Fibroblast of pulmonary artery (primary cell): ENCODE measurements at places on chromosomes 16 and 17.
A peak's percentile ranks its signal among the peaks of the same experiment; 100 is the strongest.

DNA sequence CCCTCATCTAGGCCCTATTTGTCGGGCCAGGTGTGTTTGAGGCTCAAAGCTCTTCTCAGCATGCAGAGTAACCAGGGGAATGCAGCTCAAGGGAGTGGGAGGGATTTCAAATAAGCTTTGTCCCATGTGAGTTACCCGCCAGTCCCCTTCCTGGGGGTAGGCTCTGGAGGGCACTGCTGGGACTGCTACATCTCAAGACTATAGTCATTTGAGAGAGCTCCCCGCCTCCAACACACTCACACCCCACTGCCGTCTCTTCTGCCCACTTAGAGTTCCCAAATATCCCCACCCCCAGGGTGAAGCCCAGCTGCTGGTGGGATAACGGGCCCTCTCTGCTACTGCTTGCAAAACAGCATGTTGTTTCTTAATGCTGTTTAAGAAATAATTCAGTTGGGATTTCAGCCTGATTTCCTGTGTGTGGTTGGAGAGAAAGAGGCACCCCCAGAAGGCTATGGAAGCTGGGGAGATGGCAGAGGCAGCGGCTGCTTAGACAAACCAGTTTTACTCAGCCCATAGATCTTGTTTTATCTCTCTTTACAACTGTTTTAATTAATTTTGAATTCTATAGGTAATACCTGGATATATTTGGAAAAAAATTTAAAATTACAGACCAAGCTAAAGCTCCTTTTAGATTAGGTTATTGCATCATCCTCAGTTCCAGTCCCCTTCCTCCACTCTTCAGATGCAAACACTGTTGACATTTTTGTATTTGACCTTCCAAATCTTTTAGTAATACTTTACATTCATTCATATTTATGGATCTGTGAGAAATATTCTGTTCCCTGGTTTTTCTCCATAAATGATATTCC, 4.1 kb upstream of the MPO start:
- no peak for DNase-seq

- no peak for DNase-seq
Observed at GRCh38 chr17:61384692-61385576, 14.7 kb upstream of the TBX2 start.

GRCh38 chr17:80970044-80970761, 21.4 kb upstream of the CHMP6 start:
- peak; percentile 33 for DNase-seq

DNA sequence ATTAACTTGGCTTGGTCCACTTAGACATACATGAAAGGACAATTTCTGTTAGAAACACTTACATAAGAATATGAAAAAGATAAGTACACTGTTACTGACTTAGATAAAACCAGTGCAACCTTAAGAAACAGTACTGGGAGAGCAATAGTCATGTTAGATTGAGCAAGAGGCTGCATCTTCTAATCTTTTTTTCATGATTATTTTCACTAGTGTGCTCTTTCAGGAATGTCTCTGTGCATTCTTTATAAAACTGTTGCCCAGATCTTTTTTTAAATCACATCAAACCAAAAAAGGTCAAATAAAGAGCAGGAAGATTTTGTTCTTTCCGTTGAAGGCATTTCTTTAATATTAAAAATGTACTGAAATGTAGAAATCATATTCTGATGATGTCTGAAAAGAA, 100.7 kb upstream of the AXIN2 start:
- peak; percentile 77 for DNase-seq

GRCh38 chr17:77211681-77212080, 70.9 kb downstream of the SEC14L1 start:
- no peak for DNase-seq

DNA sequence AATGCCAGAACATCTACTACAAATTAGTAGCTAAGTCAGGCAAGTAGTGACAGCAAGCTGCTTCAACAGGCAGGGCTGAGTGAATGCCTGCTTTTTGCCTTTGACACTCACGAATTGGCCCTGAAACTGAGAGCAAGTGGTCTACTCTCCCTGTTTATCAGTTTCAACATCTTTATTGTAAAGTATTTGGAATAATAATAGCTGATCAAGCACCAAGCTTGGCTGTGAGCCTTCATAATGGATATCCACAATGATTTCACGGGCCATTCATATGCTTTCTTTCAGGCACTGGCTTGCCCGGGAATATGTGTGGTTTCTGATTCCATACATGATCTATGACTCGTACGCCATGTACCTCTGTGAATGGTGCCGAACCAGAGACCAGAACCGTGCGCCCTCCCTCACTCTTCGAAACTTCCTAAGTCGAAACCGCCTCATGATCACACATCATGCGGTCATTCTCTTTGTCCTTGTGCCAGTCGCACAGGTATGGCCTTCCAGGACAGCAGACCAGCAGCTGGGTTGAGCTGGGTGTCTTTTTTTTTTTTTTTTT, 5.2 kb downstream of the TLCD3A start:
- DNase-seq: no peak

- DNase-seq: no peak
Observed at GRCh38 chr17:60905709-60906108, 228.1 kb downstream of the BCAS3 start.

DNA sequence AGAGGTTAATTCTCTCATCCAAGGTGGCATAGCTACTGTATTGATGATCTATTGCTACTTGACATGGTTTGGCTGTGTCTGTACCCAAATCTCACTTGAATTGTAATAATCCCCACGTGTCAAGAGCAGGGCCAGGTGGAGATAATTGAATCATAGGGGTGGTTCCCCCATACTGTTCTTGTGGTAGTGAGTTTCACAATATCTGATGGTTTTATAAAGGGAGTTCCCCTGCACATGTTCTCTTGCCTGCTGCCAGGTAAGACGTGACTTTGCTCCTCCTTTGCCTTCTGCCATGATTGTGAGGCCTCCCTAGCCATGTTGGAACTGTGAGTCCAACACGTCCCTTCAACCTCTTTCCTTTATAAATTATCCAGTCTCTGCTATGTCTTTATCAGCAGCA, 22.9 kb upstream of the CPPED1 start:
- no peak for DNase-seq

- no peak for DNase-seq
Observed at GRCh38 chr17:75340631-75341030, 51.4 kb upstream of the SLC25A19 start.

DNA sequence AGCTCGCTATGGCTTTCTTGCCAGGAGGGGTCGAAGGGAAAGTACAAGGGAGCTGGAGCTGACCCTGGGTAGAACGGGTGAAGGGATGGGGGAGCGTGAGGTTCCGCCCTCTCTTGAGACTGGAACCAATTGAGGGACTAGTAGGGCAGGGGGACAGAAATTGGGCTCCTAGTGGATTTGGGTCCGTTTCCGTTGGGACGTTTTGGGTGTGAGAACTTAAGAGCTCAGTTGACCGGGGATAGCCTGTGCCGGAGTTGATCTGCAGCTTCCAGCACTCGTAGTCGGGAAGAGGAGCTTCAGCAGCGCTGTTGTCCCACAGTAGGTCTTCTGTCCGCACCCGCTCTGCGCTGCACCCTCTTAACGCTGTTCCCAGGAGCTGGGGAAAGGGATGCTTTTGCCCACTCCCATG, 481 bp downstream of the CNTROB start:
- peak; percentile 27 for DNase-seq

- no peak for DNase-seq
Observed at GRCh38 chr17:3669085-3669347, 404 bp downstream of the EMC6 start.

GRCh38 chr17:39719563-39720355, 10.6 kb downstream of the MIEN1 start:
- no peak for DNase-seq

- DNase-seq: peak; percentile 60
Observed at GRCh38 chr17:48295362-48296288, 134.4 kb downstream of the SKAP1 start.

- no peak for DNase-seq
Observed at GRCh38 chr17:334974-335481, 17.6 kb downstream of the RPH3AL start.

DNA sequence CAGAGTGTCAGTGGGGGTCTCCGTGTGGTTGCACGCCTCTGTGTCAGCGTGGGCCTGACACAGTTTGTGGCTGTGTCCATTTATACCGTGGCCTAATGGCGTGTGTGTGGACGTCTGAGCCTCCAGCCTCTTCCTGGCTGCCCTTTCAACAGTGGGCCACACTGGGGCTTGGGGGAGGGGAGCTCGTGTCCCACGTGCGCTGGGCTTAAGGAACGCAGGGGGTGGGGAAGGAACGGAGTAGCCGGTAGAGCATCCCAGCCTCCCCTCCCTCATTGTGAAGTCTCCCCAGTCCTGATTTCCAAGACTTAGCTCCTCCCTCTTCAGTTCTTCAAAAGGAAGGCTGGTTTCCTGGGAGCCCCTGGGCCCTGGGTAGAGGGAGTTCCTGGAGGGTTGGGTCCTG, 9.5 kb upstream of the HES7 start:
- DNase-seq: no peak

GRCh38 chr16:88969361-88969831, 7.6 kb downstream of the CBFA2T3 start:
- no peak for DNase-seq

DNA sequence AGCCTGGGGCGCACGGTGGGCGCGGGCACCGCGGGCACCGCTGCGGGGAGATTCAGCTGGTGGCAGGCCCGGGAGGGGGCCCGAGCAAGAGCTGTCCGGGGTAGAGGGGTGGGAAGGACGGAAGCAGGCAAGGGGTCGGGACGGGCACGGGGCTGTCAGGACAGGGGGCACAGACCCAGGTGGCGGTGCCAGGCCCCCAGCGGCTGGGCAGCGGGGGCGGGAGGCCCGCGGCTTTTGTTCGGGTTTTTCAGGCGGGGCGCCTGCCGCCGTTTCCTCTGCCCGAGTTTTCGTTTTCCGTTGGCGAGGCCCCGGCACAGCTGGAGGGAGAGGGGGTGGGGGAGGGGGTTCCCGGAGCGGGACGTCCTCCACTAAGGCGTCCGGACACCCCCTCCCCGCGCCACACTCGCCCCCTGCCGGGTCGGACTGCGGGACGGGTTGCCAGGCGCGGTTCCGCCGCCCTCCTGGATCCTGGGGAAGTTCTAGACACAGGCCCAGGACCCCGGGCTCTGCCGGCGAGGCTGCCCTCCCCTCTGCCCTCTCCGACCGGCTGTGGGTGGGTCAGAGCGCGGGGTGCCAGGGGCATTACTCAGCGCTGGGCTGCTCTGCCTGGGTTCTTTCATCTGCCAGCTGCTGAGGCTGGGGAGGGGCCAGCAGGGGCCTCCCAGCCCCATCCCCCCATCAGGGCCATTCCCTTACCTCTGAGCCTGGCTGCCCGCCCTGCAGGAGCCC, 543 bp downstream of the ARHGAP23 start:
- DNase-seq: peak; percentile 40

- no peak for DNase-seq
Observed at GRCh38 chr17:50204431-50204830, 3.0 kb upstream of the COL1A1 start.

GRCh38 chr17:61734466-61734865, 128.9 kb downstream of the BRIP1 start:
- DNase-seq: no peak

GRCh38 chr17:43832168-43832975, 574 bp downstream of the MPP3 start:
- DNase-seq: peak; percentile 49

DNA sequence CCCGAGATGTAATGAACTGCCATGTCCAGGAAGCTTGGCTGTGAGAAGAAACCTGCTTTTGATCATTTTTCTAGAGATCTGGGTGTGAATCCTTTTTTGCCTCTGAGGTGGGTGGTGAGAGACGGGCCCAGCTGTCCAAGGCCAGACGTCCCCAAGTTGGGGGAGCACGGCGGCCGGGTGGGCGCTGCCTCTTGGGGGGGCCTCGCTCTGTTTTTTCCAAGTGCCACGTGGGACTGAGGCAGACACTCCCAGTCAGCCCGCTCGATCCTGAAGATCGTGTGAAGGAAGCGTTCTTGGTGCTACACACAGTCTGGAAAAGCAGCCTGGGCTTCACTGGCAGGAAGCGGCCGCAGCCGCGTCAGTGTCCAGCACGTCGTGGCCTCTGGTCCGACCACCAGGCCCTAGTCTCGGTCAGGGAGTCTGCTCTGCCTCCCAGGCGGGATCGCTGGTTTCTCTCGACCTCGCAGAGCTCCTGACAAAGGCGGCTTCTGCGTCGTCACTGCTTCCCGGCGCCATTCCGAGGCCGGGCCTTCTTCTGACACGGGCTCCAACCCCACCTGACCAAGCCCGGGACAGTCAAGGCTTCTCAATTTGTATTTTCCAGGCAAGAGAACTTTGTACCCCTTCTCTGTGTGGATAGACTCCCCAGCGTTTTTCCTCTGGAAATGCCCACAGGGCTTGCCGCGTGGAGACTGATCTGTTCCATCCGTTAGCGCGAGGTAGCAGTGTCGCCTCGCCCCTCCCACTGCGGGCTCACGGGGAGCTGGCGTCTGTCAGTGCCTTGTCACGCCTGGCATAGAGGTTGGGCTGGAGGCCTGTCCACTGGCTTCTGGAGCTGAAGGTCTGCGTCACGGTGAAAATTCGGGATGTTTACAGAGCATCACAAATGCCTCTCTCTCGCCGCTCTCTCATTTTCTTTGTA, 12.4 kb downstream of the PRSS27 start:
- DNase-seq: no peak

- no peak for DNase-seq
Observed at GRCh38 chr17:5211458-5211857, 19.8 kb upstream of the ZNF594 start.

GRCh38 chr17:8806926-8807550, 7.9 kb upstream of the MFSD6L start:
- DNase-seq: no peak

GRCh38 chr16:17345043-17345442, 125.7 kb downstream of the XYLT1 start:
- DNase-seq: no peak

- DNase-seq: no peak
Observed at GRCh38 chr17:45410144-45411091, 22.3 kb downstream of the ARHGAP27 start.

DNA sequence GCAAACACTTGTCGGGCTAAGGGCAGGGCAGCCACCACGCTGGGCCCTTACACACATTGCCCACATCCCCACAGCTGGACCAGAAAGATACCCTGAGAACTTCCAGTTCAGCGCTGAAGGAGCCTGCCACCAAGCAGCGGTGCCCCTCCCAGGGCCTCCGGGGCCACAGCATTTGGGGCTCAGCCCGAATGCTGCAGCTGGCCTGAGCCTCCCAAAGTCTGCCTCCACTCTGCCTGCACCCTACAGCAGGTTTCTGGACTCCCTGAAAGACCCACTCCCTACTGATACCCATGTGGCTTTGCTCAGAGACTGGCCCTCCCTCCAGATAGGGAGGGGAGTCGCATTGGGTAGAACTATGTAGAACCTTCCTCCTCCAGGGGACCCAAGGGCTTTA, 1.5 kb downstream of the MCRIP1 start:
- DNase-seq: no peak
